ENCODE measurements at places on chromosomes 4 and X.
A peak's percentile ranks its signal among the peaks of the same experiment; 100 is the strongest.

DNA sequence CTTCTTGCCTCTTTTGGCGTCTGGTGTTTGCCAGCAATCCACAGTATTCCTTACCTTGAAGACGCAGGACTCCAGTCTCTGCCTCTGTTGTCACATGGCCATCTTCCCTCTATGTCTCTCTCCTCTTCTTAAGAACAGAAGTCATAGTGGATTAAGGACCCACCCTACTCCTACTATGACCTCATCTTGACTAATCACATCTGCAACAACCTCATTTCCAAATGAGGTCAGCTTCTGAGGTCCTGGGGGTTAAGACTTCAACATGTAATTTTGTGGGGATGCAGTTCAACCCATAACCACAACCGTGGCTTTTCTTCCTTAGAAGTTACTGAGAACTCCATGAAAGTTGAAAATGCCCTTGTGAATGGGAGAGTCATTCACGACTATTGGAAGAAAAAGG is 23.3 kb downstream of the TLR8 start:
- DNase-seq, result no peak

GRCh38 chr4:2252530-2253091 is 9.3 kb downstream of the MXD4 start:
- DNase-seq, result no peak

GRCh38 chrX:135713795-135714194 is 356 bp downstream of the CT45A1 start:
- DNase-seq, result no peak

DNA sequence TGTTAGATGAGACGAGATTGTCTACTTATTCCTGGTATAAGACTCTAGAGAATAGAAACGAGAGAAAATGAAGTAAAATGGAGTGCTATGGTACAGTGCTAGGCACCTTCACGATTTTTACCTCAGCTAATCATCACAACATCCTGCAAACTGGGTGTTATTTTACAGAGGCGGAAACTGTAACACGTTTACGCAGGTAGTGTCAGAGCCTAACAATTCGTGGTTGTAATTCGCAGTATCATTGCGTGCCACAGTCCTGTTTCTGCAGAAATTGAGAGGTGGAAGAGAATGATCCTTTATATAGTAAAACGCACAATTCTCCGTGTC is 383 bp upstream of the TBC1D19 start:
- DNase-seq, result peak; percentile 95

GRCh38 chr4:28378109-28378830 is 1517.6 kb downstream of the STIM2 start:
- peak; percentile 16 for DNase-seq

GRCh38 chr4:3250956-3251690 is 2.2 kb downstream of the MSANTD1 start:
- peak; percentile 47 for DNase-seq

- peak; percentile 66 for DNase-seq
These were observed 343 bp downstream of the DACH2 start for GRCh38 chrX:86148594-86148993.

DNA sequence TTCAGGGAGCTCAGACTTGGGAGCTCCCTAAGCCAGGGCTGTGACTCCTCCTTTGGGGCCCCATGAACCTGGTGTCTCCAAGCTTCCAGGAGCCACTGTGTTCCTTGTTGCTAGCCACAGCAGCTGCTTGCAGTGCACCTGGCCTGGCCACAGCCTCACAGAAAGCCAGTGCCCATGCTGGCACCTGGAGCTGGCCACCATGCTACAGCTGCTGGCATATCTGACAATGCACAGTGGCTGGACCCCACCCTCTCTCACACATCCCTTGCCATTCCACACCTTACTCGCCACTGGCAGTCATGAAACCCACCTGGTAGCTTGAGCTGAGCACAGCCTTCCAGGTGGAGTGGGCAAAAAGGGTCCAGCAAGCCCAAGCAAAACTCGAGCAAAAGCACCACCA is 441.7 kb downstream of the ARAP2 start:
- peak; percentile 27 for DNase-seq

- no peak for DNase-seq
These were observed 4.3 kb downstream of the CLGN start for GRCh38 chr4:140423106-140423505.

DNA sequence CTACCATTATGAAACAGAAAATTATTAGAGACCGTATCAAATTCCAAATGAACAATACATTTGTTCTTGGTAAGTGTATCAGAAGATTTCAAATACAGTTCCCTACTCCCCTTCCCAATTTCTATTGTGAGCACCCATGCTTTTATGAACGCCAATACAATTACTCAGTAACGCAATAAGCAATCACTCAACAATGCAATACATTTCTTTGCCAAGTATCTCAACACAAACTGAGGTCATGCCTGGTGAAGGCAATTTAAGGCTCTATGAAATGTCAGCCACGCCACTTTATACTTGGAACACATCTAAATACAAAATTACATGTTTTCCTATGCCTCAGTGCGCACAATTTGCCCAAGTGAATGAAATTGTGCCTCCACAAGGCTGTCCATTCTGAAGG is 712 bp downstream of the PNPLA4 start:
- peak; percentile 7 for DNase-seq

DNA sequence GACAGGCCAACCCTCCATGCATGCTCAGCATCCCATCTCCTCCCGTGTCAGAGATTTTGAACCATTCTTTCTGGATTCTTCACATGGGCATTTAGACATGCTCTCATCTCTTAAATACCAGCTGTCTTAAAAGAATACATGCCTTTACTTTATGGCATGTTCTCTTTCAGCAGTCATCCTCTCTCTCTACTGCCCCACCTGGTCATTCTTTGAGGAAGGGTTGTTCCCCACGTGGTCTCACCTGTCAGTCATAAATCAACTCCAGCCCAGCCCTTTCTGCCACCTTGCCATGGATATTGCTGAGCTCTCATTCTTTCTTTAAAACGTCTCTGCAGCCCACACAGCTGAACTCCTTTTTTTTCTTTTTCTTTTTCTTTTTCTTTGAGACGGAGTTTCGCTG is 111.3 kb downstream of the ARHGAP10 start:
- peak; percentile 66 for DNase-seq

DNA sequence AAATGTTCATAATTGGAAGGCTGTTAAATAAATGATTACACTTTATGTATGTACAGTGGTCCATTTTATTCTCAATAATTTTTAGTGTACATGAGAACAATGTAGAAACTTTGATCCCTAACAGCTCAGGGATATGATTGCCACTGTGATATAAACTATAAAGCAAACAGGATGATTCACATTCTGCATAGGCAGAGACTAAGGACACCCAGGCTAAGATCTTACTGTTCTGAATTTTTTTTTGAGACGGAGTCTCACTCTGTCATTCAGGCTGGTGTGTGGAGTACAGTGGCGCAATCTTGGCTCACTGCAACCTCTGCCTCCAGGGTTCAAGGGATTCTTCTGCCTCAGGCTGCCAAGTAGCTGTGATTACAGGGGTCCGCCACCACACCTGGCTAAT is 186.6 kb downstream of the PDGFC start:
- no peak for DNase-seq

GRCh38 chr4:33837043-33837838 is 2407.1 kb downstream of the ARAP2 start:
- no peak for DNase-seq

GRCh38 chr4:4782969-4783368 is 76.5 kb upstream of the MSX1 start:
- DNase-seq, result no peak

GRCh38 chr4:13539047-13539618 is 5.2 kb downstream of the NKX3-2 start:
- peak; percentile 38 for DNase-seq

- no peak for DNase-seq
These were observed 276.3 kb downstream of the HNRNPD start for GRCh38 chr4:82097504-82097903.

- no peak for DNase-seq
These were observed 5.6 kb downstream of the RHOH start for GRCh38 chr4:40202474-40202873.

DNA sequence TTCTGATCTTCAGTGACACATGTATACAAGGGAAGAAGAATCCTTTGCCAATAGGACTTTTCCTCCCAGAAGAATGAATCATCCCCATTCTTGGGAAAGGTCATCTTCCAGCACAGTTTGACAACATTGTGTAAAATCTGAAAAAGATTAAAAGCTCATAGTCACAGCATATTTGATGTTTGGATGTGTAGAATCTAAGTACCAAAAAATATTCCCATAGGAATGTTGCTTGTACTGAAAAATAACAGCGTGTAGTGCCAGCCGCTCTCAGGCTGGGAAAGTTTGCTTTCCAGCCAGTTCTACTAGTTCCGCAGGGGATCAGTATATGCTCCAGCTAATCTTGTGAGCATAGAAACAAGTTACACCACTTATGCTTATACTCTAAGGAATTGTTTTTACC is 74.7 kb upstream of the IL13RA1 start:
- DNase-seq, result peak; percentile 22

- DNase-seq, result no peak
These were observed 8.1 kb upstream of the SRD5A3 start for GRCh38 chr4:55337944-55338343.

GRCh38 chr4:53781629-53782457 is 190.6 kb upstream of the LNX1 start:
- DNase-seq, result peak; percentile 86

DNA sequence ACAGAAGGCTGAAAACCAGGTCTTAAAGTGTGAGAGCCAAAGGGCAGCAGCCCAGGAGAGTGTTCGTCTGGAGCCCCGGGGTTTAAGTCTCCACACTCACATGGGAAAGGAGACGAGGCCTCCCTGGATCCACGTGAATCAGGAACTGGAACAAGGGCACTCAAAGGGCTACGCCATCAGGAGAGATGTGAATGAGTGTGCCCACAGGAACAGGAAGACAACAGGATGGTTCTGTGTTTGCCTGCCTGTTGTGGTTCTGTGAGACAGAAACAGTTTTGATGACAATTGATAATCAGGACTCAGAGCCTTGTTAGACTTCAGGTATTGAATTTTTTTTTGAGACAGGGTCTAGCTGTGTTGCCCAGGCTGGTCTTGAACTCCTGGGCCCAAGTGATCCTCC is 4.9 kb upstream of the CTBP1 start:
- no peak for DNase-seq

DNA sequence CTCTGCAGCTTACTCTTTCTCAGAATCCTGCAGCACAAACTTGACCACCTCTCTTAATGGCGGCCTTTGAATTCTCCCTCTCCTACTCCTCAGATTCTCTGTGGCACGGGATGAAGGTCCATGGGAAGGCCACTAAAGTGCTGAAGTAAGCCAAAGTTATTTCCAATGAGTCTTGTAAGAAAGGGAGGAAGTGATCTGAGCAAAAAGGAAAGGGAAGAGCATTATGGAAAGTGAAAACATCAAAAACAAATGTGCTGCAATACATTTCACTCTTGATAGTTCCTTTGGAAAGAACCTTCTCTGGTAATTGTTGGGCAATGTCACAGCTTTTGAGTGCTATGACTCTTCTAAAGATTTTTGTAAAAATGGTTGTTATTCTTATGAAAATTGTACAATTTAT is 54.3 kb upstream of the CAMK2D start:
- no peak for DNase-seq

GRCh38 chr4:102031406-102031805 is 240.9 kb downstream of the BANK1 start:
- DNase-seq, result no peak

DNA sequence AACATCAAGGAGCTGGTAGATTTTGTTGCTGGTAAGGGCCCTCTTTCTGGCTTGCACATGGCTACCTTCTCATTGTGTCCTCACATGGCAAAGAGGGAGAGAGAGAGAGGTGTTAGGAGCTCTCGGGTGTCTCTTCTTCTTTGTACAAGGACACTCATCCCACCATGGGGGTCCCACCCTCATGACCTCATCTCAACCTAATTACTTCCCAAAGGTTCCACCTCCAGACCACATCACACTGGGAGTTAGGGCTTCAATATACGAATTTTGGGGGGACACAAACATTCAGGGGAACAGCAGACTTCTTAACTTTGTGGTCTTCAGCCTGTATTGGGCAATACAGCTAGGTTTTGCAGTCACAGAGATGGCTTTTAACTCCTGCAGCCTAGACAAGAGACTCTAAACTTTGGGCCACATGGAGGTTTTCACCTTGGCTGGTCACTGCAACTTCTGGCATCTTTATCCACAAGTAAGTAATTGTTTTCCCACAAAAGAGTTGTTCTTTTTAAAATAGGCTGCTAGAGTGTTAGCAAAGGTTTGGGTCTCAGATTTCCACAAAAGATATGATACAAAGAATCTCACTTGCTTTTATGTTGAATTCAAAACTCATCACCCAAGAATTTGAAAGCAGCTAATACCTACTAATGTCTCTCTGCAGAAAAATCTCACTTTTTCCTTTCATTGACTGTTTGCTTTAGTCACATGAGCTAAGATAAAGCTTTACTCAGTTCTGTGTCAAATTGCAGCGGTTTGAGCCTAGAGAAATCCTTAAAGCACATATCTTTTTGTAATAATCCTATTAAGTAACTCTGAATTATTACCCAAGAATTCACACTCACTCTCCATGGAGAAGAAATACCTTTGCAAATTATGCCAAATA is 39.6 kb upstream of the BBS12 start:
- no peak for DNase-seq
